ENCODE measurements at places on chromosomes 16 and 17.

- DNase-seq = no peak
Observed at GRCh38 chr17:45279898-45280297, 18.0 kb upstream of the SPATA32 start.

DNA sequence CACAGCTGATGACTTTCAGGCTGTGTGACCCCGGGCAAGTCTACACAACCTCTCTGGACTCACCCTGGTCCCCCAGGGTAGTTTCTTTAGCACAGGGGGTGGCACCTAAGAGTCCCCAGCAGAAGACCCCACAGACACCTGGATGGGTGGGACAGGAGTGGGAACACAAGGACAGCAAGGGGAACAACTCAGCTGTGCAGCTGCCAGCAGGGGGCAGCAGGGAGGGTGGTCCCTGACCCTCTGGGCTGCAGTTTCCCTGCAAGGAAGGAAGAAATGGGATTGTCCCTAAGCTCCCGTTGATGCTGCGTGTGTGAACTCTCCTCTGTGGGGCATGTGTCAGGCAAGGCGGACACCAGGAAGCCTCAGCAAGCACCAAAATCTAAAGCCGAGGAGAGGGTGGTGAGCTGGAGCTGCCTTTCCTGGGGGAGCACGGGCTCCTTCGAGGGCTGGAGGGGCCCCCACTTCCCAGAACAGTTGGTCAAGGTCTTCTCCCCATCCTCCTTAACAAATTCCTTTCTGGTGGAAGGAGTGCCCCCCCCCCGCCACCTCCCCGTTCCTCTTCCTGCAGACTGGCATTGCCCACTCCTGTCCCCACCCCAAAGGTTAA lies 24.1 kb upstream of the CDH5 start:
- DNase-seq = no peak

DNA sequence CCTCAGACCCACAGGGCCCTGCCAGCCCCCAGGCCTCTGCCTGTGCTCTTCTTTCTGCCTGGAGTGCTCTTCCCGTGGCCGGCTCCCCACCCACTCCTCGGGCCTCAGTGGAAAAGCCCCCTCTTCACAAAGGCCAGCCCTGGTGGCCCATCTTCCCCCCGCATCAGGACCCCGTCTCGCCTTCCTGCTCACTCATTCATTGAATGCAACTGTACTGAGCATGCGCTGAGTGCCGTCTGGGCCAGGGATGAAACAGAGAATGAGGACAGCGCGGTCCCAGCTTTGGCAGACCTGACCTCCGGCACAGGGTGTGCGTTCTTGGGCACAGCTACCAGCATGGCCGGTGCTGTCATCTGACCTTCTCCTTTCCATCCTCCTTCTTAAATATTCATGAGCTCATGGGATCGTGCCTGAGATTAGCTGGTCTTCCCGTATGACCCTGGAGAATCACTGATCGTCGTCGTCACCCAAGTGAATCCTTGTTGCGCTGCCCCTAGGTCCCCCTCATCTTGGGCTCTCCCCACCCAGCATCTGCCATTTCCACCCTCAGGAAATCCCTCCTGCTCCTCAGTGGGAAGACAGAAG lies 16.4 kb upstream of the OSGIN1 start:
- no peak for DNase-seq

DNA sequence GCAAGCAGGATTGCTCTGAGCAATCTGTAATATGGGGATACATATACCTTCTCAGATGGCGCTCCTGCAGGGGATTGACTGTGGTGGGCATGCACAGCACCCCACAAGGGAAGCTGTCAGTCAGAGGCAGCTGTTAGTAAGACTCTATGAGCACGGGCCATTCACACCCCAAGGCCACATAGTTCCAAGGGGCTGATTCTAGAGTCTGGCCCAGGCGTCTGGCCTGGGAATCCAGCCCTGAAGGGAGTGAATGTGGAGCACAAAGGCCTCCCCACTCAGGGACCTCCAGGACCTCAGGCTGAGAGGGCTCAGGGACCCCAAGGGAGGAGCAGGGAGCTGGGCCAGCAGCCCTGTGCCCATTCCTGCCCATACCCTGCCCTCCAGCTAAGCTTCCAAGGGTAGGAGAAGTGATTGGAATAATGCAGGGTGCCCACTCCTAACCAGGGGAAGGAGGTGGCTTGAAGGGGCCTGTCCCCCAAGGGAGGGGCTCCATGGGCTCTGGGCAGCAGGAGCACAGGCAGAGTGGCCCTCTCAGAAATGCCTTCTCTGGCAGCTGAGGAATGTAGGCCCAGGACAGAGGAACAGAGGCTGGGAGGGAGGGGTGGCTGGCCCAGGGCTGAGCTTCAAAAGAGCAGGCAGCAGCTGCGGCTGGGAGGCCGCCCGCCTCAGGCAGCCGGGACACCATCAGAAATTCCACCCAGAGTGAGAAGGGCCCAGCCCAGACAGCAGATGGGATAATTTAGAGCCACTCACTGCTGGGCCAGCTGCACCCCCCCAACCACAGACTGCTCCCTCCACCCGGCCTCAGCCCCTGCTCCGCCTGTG lies 48.9 kb upstream of the MRPS23 start:
- DNase-seq = peak; percentile 37

- no peak for DNase-seq
Observed at GRCh38 chr17:48246612-48247011, 139.0 kb downstream of the SNX11 start.

GRCh38 chr16:48907906-48908634 lies 298.1 kb upstream of the N4BP1 start:
- DNase-seq = no peak

DNA sequence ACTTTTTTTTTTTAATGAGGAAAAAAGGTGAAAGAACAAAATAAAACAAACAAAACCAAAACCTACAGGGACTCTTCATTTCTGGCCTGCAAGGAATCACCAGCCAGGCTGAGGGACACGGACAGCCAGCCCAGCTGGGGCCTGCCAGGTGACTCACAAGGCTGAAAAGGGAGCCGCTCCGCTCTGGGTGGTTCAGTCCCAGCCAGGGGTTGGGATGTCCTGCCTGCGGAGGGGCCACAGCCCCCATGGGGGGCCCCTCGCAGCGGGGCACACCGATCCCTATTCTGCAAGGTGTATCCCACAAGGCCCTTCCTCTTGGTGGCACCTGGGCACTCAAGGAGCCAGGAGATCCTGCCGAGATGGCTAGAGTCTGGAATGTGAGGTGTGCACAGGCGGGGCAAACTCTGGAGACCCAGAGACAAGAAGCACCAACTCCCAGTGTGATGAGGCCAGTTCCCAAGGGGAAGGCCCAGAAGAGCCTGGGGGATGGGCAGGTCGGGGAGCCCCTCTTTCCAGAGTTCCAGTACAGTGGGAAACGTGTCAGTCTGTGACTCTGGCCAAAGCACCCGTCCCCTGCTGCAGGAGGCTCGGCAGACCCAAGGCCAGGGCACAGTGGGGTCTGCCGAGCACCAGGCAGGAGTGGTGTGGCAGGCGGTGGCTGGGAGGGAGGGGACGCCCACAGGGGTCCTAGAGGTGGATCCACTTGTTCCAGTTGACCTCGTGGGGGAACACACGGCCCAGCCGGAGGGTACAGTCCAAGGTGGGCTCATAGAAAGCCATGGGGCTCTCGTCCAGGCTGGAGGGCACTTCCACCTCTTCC lies 58.9 kb downstream of the IL21R start:
- no peak for DNase-seq

- DNase-seq = no peak
Observed at GRCh38 chr17:15361592-15361991, 20.2 kb upstream of the TEKT3 start.

DNA sequence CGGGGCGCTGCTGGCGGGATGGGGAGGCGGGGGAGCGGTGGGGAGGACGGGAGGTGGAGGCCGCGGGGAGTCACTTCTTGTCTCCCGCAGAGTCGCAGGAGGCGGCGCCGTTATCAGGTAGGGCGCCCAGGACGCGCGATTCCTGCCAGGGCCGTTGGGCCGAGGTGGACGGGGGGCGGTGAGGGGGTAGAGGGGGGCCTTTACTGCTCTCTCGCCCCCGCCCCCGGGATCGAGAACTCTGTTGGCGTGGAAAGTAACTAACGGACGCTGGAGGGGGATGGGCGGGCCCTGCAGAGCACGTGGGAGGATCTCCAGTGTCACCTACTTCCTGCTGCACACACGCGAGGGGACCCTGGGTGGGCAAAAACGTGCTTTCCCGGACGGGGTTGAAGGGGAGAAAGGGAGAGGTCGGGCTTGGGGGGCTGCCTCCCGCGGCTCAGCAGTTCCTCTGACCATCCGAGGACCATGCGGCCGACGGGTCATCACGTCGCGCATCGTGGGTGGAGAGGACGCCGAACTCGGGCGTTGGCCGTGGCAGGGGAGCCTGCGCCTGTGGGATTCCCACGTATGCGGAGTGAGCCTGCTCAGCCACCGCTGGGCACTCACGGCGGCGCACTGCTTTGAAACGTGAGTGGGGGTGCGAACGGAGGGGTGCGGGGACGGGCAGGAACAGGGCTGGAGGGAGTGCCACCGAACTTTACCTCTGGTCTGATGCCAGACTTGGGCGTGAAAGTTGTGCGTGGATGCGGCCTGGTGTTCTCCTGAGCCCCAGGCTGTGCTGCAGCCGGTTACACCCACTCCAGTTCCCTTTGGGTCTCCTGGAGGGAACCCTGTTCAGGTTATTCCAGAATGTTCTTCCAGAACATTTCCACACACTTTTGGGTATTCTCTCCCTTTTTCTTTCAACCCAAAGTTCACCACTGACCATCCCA lies 569 bp downstream of the PRSS21 start:
- DNase-seq = no peak

- no peak for DNase-seq
Observed at GRCh38 chr17:69907132-69907847, 167.7 kb upstream of the KCNJ16 start.

DNA sequence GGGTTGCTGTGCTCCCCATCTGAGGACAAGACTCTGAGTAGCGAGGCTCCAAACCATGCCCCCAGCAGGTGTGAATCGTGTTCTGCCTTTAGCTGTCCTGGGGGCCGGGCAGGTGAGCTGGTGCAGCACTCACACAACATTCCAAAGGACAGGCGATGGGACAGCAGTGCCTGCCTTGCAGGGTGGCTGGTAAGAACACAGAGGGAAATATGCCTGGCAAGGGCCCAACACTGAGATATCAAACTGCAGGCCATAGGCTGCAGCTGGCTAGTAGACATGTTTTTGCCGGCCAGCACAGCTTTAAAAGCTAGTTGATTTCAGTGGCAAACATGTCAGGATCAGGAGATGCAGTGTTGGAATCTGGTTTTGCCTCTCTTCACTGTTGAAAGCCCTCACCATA lies 23.6 kb downstream of the CLEC16A start:
- no peak for DNase-seq

DNA sequence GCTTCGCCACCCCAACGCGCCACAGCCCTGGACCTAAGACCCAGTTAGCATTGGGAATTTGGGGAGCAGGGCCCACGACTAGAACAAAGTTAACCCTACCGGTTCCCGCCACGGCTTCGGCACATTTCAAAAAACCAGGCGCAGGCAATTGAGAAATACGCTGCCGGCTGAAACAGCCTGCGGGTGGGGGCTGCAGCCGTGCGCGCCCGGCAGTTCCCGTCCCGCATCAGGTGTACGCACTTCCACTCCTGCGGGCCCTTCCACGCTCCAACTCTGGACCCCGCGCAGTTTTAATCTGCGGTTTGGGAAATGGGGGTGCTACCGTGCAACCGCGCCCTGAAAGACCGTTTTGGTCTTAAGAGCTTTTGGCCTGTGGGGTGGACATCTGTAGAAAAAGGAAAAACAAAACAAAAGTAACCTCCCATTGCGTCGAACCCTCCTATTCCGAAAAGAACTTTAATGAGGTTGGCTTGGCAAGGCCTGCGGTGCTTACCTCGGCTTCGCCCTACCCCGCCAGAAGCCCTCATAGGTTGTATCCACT lies 7.1 kb downstream of the IRX5 start:
- DNase-seq = no peak

DNA sequence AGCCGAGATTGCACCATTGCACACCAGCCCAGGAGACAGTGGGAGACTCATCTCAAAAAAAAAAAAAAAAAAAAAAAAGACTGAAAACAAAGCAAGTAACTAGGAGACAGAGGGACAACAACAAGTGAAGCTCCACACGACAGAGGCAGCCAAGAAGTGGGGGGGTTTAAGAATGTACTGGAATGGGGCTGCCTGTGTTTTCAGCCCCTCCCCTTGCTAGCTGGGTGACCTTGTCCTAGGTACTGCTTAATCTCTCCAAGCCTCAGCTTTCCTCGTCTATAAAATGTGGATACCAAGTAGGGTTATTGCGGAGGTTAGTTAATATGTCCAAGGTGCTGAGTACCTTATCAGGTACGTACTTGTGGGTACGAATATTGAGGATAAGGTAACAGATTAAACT lies 163.8 kb upstream of the CACNG5 start:
- DNase-seq = no peak

GRCh38 chr16:75443298-75443697 lies 10.0 kb upstream of the CFDP1 start:
- DNase-seq = peak; percentile 66

DNA sequence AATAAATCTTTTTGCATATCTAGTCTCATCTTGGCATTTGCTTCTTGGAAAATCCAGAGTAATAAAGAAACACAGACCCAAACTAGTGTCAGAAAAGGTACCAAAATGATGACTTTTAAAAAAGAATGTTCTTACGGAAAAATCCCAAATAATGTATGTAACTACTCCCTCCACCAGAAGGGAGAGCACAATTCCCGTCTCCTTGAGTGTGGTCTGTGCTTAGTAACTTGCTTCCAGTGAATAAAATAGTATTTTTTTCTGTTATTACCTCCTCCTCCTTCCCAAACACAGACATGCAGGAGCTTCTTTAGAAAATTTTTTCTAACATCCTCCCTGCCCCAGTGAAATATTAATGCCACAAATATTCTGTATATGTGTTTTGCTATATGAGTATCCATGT lies 358.1 kb downstream of the ZFHX3 start:
- no peak for DNase-seq

GRCh38 chr16:55380485-55380884 lies 56.5 kb downstream of the IRX6 start:
- no peak for DNase-seq

DNA sequence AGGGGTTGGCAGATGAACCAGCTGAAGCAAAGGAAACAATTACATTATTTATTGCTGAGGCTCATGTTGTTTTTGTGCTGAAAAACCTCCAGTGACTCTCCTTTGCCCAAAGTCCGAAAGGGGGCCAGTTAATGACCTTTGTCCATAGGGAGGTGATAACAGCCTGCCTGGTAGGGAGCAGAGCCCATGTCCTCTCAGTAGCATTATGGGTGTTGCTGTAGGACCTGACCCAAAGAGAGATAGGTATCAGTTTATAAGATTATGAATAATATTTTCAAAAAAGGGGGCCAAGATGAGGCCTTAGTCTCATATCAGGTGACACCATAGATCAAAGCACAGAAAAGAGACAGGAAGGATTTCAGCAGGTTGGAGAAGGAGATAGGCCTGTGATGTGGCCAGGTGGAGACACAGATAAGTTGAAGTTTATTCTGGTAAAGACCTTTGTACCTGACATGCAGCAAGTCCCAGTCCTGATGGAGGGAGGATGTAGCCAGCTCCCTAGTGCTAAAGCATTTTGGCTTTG lies 55.1 kb downstream of the CENPV start:
- no peak for DNase-seq

GRCh38 chr17:80427366-80428282 lies 12.7 kb downstream of the ENDOV start:
- no peak for DNase-seq

DNA sequence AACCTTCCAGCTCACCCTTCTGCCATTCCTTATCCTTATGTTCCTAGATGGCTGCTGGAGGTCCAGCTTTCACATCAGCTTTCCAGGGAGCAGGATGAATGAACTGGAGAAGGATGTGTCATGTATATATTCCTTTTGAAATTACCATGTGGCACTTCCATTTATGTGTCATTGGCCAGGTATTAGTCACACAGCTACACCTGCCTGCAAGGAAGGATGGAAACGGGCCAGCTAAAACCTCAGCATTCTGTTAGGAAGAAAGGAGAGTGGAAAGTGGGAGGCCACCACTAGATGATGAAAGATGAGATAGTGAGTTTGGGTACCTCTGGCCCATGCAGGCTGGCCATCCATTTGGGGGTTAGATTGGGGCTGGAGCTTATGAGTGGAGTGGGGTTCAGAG lies 67.5 kb downstream of the KSR1 start:
- DNase-seq = no peak

All from fibroblast of skin of left biceps (primary cell).